ENCODE measurements at places on chromosomes 1 and 21.

GRCh38 chr1:97163591-97164275 is 442.1 kb downstream of the PTBP2 start:
- no peak for DNase-seq

DNA sequence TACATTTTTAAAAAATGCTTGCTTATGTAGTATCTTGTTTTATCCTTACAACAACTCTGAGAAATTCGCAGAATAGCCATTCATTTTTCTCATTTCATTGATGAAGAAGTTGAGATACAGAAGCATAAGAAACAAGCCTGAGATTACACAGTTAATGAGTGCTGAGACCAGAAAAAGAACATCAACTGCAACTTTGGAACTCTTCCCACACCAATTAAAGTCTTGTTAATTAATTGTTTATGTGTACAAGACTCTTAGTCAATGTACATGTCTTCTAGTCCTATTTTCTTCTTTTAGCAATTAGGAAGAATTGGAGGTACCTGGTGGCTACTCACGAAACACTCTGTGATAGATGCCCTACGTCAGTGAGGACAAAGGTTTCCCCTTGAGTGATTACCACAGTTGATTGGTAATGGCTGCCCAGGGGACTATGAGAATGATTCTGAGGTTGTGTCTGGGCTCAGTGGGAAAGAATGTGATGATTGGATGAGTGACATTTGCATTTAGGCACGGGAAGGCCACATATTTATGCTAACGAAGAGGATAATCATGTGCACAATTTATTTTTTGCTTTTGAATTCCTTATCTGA is 187.4 kb upstream of the KCNK2 start:
- no peak for DNase-seq

DNA sequence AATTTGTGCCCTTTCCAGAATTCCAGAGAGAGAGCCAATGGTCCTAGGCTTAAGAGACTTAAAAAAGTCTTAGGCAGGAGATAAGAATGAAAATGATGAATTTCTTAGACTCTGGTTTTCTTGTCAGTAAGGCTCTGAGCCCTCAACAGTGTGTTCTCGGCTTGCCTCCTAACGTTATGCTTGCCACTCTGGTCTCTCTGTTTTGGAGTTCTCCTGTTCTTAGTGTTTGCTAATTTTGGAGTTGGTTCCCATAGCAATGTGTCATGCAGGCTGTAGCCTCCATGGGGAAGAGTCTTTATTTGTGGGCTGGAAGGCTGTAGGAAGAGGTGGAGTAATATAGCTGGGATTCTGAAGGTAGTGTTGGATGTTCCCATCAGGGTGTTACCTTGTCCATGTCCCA is 19.9 kb downstream of the TBX19 start:
- no peak for DNase-seq

GRCh38 chr1:227043755-227044154 is 103.7 kb downstream of the COQ8A start:
- DNase-seq: no peak

DNA sequence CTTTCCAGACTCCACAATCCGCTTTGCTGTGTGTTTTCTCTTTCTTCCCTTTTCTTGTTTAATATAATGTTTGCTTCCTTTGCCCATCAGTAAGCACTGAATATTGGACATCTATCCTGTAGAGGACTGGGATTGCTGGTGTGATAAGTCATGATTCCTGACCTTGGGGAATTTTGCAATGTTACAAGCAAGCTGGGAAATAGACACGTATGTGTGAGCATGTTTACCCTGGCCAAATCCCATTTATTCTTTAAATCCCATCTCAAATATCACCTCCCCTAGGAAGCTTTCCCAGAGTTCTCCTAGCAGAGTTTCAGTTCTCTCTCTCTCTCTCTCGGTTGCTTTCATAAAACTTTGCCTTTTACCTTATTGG is 155.3 kb downstream of the ROR1 start:
- no peak for DNase-seq

GRCh38 chr1:181448461-181448860 is 34.9 kb upstream of the CACNA1E start:
- DNase-seq: no peak

- no peak for DNase-seq
These were observed 4.3 kb downstream of the GUK1 start for GRCh38 chr1:228144193-228144992.

- DNase-seq: no peak
These were observed 76.8 kb upstream of the HNRNPU start for GRCh38 chr1:244941121-244941520.

- DNase-seq: no peak
These were observed 459.9 kb upstream of the CAMK1G start for GRCh38 chr1:209123601-209124000.

DNA sequence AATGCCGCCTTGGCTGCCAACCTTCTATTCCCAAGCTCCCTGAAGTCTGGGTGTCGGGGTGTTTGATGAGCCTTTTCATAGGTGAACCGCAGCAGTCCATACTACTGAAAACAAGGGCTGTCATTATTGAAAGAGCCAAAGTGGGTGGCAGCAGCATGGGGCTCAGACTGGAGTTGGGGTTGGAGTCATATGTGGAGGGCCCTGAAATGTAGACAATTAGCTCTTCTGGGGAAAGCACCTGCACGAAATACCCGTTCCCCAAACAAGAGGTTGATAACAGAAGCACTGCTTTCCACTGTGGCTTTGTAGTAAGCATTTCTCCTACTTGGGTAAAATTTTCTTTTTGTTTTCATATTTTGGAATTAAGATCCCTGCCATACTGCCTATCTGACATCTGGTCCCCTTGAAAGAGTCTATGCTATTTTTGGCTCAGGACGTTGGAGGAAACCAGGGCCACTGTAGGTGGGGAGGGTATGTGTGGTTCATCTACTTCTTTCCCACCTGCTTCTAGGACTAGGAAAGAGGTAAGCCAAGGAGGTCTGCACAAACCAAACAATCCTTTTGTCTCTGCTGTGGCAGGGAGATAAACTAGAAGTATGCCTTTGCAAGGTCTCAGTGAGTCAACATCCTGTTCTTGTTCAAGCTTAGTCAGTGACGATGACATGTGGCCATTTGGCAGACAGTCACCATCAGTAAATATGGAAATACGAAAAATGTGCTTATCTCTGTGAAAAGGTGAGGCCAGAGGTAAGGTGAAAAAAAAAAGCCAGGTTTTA is 197.0 kb upstream of the UBE2U start:
- no peak for DNase-seq

DNA sequence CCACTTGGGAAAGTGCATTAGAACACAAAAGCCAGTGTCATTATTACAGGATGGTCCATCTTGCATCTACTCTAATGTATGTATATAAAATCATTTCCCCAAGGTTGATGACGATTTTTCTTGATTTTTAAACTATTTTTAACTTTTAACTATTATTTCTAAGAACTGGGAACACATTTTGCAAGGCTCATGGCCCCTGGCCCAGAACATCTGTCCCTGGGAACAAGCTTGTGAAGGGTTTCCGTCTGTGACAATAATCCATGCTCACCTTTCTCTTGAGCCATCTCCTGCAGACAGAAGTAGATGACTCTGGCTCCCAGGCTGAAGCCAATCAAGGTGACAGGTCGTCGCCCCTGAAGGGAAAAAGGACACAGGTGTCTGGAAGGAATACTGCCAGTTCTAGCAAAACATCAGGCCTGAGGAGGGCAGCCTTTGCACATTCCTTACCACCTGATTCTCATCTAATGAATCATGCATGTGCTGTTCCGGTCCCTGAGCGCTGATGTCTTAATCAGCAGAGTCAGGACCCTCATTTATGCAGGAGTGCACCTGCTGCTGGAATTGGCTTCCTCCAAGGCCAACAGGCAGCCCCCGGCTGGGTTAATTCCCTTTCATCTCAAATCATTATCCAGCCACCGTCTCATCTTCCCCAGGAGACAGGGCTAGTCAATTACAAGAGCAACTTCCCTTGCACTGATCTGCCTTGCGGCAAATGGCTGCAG is 62.5 kb downstream of the TMCO4 start:
- no peak for DNase-seq

GRCh38 chr1:33397125-33397506 is 33.8 kb downstream of the PHC2 start:
- no peak for DNase-seq

GRCh38 chr1:225848030-225848955 is 33.9 kb downstream of the TMEM63A start:
- DNase-seq: no peak

- DNase-seq: no peak
These were observed 20.5 kb downstream of the KNCN start for GRCh38 chr1:46530791-46531409.

- no peak for DNase-seq
These were observed 8.2 kb upstream of the FNDC7 start for GRCh38 chr1:108704496-108704895.

- no peak for DNase-seq
These were observed 804.6 kb upstream of the CXADR start for GRCh38 chr21:16708101-16708835.

- DNase-seq: no peak
These were observed 38.7 kb downstream of the MIA3 start for GRCh38 chr1:222656391-222657155.

Data from RWPE2 (cell line).